ENCODE measurements at places on chromosomes 3 and 15.
A peak's percentile ranks its signal among the peaks of the same experiment; 100 is the strongest.

- no peak for DNase-seq
These were observed 8.3 kb upstream of the CHRM5 start for GRCh38 chr15:33959844-33960548.

DNA sequence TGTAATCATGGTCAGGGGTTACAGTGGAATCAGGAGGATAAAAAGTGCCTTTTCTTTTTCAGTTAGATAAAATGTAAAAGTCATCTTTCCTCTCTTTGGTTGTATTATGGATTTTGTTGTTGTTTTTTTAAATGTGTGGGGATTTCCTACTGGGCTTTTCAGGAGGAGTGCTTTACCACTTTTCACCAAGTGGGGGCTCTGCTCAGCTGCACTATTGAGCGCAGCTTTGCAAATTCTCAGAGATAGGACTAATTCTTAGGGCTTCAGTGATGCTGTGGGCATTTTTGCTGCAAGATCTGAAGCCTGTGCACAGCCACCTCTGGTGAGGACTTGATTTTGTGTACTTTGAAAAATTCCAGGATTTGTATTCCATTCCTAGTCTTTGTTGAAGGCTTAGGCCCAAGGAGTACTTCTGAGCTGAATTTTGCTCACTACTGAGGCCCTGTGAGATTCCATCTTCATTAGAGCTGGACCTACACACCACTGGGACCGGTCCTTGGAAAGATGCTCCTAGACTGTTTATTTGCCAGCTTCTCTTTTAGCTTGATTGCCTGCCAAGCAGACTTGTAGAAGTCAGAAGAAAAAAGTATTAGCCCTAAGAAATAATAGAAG lies 7.5 kb downstream of the GNB5 start:
- DNase-seq, result peak; percentile 38

- peak; percentile 69 for DNase-seq
These were observed 195.1 kb upstream of the ICE2 start for GRCh38 chr15:60673918-60674558.

DNA sequence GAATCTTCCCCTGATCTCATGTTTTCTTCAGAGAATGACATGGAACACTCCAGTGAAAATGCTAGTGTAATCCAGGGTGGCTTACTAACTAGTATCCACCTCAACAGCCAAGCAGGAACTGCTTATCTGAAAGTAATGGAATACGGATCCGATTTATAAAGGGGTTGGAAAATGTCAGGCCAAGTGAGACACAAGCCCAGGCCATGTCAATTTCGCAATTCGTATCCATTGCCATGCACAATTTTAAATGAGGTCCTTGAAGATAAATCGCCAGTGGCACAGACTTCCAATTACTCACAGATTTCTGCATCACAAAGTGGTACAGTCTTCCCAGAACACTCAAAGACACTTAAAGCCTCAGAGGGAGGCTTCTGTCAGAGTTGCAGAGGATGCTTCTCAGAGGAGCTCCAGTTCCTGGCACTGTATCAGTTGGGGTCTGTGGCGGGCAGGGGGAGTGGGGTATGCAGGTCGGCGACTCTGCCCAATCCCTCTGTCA lies 16.5 kb upstream of the FAM240A start:
- no peak for DNase-seq

- DNase-seq, result no peak
These were observed 1272.9 kb downstream of the ROBO1 start for GRCh38 chr3:78494851-78495250.

DNA sequence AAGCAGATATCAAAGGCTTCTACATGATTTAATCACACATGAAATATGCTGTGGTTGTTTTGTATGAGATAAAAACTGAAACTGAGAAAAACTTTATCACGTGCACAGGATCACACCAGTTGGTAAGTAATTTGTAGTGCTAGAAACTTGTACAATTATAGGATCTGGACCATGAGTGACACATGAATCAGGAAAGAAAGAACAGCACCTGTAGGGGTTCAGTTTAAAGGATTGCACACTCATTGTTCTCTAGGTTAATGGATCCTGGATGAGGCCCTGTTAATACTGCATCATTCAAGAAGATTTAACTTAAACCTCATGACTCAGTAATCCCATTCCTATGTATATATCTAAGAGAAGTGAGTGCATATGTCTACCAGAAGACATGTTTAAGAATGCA lies 87.9 kb downstream of the STT3B start:
- DNase-seq, result no peak

DNA sequence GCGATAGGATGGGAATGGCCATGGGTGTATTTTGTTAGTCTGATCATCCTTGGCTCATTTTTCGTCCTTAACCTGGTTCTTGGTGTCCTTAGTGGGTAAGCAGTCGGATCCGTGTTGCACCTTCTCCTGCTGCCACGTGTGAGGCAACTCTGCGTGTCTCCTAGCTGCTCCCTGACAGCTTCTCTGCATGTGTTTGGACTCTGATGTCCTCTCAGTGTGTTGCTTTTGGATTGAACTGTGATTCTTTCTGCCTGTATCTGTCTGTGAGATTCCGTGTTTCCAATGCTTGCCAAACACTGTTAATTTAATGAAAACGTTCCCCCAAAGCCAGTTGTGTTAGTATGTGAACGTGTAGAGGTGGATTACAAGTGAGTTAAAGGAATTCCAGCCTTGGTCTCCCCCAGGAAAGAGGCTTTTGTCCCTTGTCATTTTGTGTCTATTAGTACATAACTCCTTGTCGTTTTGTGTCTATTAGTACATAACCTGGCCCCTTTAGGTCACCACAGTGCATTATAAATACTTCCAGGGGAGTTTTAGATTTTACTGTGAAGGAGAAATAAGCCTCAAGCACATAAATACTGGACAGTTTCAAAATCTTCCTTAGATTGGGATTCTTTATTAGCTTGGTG lies 172.4 kb downstream of the CHDH start:
- no peak for DNase-seq

DNA sequence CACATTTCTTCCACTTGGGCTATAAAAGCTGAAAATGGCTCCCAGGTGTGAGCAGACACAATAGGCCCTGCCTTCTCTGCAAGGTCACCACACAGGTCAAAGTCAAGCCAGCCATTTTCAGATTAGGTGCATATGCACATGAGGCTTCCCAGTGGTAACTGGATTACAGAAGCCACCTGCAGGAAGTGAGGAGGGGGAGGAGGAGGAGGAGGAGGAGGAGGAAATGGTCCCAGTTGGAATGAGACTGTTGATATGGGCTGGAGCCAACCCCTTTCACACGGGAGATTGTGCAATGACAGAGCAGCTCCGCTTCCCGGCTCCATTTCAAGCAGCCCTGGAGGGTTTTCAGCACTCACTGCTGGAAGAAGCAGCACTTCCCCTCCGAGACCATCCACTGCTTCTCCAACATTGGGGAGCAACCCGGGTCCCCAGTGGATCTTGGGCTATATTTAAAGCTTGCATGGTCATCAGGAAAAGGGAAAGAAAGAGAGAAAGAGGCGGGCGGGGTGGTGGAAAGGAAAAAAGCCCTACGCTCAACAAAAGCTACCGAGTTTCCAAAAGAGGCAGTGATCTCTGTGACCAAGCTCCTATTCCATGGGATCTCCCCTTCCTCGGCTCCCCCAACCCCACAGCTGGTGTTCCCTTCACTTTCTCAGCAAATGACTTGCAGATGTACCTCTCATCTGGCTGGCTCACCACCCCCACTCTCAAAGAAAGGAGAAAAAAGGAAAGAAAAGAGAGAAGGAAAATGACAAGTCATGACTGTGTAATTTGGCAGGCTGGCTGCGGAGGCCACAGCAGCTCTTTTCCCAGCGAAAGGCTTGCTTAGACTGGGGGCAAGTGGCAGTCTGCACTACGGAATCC lies 58.3 kb downstream of the LRIG1 start:
- no peak for DNase-seq

GRCh38 chr3:106792716-106793115 lies 584.5 kb upstream of the CCDC54 start:
- DNase-seq, result no peak

GRCh38 chr15:80958818-80959495 lies 30.7 kb downstream of the MESD start:
- no peak for DNase-seq

- DNase-seq, result no peak
These were observed 101.9 kb downstream of the GLDN start for GRCh38 chr15:51443282-51443914.

DNA sequence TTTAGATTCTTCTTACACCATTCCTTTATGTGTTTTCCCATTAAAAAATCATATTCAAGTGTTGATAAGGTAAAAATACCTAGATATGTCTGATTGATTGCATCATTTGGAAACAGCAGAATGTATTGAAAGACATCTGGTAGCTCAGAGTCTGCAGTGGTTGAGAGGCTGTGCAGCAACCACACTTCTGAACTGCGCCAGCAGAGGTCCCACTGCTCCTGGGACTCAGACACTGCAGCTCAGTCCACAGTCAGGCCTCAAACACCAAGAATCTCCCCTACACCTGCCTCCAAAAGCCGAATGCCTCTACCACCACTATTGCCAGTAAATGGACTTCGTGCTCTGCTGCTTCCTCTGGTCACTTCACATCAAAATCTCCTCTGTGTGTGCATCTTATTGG lies 176.9 kb upstream of the LMCD1 start:
- peak; percentile 54 for DNase-seq
